Hematopoietic multipotent progenitor cell treated with erythropoietin and hydrocortisone succinate and interleukin-3 and kit ligand, for 8 days (in vitro differentiated cells): ENCODE measurements at places on chromosomes 16 and 17.

GRCh38 chr17:15175356-15175755 is 89.8 kb downstream of the PMP22 start:
- DNase-seq: no peak

DNA sequence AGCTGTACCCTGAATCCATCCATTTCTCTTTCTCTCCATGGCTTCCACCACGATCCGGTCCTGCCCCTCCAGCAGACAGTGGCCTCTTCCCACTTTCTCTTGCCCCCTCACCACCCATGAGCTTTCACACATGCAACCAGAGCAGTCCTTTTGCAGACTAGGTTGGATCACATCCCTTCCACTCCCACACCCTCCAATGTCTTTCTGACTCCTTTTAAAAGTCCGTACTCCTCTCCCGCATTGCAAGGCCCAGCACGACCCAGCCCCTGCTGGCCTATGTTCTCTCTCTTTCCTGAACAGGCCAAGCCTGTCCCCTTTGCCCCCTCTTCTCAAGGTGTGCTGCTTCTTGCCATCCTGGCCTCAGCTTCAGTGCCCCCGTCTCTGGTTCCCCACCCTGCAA is 22.5 kb upstream of the DNAI2 start:
- no peak for DNase-seq

DNA sequence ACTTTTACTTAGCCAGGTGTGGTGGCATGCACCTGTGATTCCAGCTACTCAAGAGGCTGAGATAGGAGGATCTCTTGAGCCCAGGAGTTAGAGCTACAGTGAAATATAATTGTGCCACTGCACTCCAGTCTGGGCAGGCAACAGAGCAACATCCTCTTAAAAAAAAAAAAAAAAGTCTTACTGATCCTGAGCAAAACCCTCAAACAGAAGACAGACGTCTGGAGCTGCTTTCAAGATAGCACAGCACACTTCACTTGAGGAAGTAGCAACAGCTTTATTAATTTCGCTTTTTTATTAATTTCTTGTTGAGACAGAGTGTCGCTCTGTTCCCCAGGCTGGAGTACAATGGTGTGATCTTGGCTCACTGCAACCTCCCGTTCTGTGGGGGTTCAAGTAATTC is 10.2 kb upstream of the GGA2 start:
- DNase-seq: no peak

GRCh38 chr16:2425008-2425518 is 4.2 kb upstream of the CCNF start:
- no peak for DNase-seq

DNA sequence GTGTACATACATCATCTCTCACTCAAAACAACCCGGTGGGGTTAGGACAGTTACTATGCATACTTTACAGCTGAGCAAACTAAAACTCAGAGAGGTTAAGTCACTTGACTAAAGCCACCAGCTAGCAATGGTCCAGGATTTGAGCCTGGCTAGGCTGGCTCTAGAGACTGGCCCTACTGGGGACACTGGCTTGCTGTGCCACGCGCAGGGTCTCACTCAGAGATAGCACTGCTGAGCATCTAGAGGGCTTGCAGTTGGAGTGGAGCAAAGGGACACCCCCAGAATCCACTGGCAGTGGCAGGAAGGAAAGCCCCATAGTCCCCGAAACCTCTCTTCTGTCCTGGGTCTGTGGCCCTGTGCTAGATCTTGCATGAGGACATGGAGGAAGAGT is 11.1 kb downstream of the SAMD14 start:
- DNase-seq: no peak

DNA sequence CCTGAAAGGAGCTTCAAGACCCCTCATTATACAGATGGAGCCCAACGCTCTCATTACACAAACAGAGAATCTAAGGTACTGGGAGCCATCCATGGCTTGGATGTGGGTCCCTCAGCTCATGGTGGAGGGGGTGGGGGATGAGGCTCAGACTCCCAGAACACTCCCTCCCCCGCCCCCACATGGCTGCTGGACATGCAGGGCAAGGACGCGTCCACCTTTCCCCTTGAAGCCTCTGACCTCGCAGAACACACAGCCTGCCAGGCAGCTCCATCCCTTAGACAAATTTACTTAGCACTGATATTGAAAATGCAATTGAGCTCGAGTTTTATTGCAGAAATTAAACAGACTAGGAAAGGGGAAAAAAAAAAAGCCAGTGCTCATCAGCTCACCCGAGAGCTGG is 203.9 kb downstream of the ZNF423 start:
- no peak for DNase-seq

GRCh38 chr16:70437017-70437581 is 1.8 kb downstream of the ST3GAL2 start:
- DNase-seq: no peak

DNA sequence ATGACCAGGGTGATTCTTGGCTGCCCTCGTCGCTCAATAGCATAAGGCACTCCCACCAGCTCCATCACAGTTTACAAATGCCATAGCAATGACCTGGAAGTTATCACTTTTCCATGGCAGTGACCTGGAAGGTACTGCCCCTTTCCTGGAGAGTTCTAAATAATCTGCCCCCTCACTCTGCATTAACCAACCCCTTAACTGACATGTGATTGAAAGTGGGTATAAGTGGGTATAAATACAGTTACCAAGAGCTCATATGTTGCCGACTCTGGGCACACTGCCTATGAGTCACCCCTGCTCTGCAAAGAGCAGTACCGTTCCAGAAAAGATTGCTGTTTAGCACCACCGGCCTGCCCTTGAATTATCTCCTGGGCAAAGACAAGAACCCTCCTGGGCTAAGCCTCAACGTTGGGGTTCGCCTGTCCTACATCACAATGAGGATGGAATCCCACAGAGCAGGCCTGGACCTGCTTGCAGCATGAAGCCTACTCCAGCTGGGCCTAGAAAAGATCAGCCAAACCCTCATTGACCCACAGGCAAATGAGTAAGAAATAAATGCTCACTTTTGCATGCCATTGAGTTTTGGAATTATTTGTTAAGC is 95.2 kb upstream of the SEC14L1 start:
- no peak for DNase-seq

GRCh38 chr17:1943436-1943831 is 81.7 kb downstream of the RTN4RL1 start:
- DNase-seq: no peak

DNA sequence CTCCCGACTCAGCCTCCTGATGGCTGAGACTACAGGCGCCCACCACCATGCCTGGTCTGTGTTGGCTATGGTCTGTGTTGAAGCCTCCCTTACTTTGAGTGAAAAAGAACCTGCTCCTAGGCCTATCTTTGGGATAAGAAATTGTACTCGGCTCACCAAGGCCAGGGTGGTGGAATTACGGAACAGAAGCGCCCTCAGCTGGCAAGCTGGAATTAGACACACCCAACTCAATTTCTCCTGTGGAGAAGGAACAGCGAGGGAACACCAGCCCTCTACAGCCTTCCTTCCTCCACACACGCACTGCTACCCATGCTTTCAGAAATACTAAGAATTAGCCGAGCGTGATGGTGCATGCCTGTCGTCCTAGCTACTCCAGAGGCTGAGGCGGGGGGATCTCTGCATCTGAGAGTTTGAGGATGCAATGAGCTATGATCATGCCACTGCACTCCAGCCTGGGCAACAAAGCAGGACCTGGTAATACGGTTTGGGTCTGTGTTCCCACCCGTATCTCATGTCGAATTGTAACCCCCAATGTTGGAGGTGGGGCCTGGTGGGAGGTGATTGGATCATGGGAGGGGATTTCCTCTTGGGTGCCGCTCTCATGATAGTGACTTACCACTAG is 40.1 kb upstream of the RBBP6 start:
- DNase-seq: peak; percentile 60

GRCh38 chr16:73186752-73187601 is 139.0 kb upstream of the ZFHX3 start:
- DNase-seq: no peak

DNA sequence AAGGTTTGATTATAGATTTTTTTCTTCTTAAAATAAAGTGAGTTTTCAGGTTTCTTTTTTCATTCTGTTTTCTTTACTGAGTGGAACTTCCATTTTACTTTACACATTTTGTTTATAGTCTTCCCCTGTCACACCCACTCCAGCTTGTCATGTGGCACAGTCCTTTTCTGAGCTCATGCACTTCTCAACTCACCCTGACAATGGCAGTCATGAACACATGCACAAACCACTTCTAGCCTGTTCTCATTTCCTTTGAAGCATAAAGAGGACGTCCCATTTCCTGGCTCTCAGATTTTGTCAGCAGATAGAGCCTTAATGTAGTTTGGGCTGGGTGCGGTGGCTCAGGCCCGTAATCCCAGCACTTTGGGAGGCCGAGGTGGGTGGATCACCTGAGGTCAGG is 168.0 kb downstream of the AHSP start:
- DNase-seq: peak; percentile 35

DNA sequence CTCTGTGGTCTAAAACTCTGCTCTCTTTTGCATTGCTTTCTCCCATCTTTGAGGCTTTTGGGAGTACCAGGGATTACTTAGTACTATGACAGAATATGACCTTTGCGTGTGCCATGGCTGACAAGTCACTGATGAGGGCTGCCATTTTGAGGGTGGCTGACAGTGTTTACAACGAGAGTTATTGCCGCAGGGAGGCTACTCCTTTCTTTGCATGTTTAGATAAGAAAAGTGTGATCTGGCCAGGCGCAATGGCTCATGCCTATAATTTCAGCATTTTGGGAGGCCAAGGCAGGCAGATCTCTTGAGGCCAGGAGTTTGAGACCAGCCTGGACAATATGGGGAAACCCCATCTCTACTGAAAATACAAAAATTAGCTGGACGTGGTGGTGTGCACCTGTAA is 77.5 kb downstream of the GSG1L start:
- DNase-seq: no peak

GRCh38 chr16:3797473-3797872 is 80.1 kb upstream of the TRAP1 start:
- no peak for DNase-seq

DNA sequence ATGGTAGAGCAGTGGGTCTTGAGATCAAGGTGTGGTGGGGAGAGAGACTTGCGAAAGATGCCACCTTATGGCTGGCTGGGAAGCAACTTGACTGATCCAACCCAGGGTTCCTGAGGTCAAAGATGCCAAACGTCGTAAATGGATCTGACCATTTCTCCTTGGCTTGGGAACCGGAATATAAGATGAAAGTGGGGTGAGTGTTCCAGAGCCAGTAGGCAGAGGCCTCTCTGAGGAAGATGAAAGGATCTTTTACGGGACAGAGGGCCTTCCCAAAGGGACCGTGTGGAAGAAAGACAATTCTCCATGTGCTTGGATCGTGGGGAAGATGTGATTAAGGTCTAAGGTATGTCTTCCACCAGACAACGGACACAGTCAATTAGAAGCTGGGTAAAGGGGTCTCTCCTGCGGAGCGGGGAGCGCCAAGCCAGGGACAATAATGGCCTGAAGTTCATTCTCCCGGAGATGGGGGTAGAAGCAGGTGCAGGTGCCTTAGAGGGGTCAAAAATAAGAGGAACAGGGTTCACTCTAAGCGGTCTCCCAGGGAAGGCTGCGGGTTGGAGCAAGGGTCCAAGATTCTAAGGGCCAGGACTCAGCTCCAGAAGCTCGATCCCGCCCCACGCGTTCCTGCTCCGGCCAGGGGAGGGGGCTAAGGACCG is 800 bp downstream of the FXR2 start:
- DNase-seq: no peak

GRCh38 chr16:69761983-69762813 is at the start of gene WWP2:
Gene WWP2, plus strand, starts transcription at chr16:69762332. Its CDS starts 24,679 bp downstream, at chr16:69787011.
- DNase-seq: peak; percentile 84

DNA sequence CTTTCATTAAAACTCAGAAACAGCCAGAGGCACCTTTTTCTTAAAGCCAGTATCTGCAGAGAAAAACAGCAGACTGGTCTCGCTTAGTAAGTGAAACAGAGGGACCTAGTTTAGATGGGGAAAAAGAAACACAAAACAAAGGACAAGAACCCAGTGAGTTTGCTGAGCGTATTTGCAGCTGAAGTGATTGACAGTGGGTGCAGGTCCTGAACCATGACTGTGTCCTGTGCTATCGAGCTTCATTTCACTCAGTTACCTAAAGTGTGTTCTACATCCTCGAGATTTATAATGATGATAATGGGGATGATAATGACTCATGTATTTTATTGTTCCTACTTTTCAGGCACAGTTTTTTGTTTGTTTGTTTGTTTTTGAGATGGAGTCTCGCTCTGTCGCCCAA is 31.7 kb upstream of the WFIKKN2 start:
- DNase-seq: no peak

DNA sequence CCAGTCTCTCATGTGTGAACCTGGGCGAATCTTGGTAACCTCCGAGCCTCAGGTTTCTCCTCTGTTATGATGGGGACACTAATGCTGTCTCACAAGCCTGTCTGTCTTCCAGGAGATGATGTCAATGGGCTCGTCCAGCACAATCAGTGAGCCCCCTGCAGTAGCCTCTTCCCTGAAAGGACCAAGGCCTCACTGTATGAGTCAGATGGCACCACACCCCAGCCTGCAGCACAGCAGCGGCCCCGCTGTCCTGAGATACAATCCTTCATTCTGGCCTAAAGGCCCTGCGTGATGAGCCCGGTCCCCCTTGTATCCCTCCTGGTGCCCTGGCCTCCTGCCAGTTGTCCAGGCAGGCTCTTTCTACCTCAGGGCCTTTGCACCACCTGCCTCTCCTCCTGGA is 234.4 kb downstream of the IRF8 start:
- no peak for DNase-seq

- no peak for DNase-seq
Measured at GRCh38 chr16:83599789-83600462, 207.9 kb upstream of the HSBP1 start.

DNA sequence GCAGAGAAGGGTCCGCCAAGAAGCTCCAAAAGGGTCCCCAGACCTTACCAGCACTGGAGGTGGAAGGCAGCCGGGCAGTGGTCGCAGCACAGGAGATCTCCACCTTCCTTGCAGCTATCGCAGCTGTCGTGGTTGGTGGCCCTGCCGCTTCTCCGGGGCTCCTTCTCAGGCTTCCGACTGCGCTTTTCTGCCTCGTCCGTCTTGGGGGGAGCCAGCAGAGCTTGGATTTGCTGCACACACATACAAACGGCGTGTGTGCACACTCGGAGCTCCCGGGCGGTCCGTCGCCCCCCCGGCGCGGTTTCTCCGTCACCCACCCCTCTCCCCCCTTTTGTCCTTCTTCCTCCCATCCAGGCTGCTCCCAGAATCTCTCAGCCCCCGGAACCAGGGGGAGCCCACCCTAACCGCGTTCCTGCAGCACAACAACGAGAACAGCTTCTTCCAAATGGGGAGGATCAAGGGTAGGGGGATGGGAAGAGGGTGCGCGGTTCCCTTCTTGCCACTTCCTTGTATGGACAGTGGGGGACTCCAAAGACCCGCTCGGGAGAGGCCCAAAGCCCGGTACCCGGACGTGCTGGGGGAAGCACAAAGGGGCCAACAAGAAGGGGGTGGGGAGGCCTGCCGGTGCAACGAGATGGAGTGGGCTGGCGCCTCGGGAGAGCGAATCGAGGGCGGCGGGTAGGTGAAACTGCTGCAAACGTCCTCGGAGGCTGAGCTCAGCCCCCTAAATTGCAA is 1.1 kb downstream of the PHF12 start:
- peak; percentile 52 for DNase-seq

DNA sequence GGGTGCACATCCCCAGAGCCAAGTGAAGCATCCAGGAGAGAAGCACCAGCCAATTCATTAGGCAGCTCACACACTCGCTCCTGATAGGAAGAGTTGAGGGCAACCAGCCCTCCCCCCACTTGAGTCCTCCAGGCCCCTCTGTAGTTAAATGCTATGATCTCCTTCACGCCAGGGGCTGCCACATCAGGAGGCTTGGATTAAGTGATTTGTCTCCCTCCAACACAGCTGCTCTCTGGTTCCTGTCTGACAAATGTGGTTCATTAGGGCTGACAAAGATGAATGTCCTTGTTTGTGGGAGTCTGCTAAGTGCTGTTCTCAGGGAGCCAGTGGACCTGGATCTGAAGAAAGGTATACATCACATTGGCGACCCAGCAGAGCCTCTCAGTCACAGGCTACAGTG is 94.5 kb upstream of the WSCD1 start:
- DNase-seq: no peak

- DNase-seq: peak; percentile 64
Measured at GRCh38 chr16:58025351-58026138, at the start of gene MMP15. Gene MMP15, plus strand, starts transcription at chr16:58025754. Its CDS starts 597 bp downstream, at chr16:58026351.
